HCT116 (cell line): ENCODE measurements at places on chromosomes 5 and 9.
A peak's percentile ranks its signal among the peaks of the same experiment; 100 is the strongest.

DNA sequence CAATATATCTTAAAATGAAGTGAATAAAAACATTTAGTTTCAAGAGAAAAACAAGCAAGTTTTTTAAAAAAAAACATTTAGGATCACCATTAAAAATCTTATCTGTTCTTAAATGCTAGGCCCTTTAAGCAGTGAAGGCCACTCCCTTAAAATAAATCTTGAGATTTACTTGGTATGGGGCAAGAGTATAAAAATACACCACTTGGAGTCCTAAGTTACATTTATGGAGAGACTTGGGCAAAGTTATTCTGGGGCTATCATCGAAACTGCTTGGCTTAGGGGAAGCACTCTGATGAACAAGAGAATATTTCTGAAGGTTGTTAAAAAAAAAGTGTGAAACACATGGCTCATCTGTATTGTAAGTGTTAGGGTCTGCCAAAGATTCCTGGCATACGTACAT is 97.4 kb downstream of the NR3C1 start:
- DNase-seq = no peak

DNA sequence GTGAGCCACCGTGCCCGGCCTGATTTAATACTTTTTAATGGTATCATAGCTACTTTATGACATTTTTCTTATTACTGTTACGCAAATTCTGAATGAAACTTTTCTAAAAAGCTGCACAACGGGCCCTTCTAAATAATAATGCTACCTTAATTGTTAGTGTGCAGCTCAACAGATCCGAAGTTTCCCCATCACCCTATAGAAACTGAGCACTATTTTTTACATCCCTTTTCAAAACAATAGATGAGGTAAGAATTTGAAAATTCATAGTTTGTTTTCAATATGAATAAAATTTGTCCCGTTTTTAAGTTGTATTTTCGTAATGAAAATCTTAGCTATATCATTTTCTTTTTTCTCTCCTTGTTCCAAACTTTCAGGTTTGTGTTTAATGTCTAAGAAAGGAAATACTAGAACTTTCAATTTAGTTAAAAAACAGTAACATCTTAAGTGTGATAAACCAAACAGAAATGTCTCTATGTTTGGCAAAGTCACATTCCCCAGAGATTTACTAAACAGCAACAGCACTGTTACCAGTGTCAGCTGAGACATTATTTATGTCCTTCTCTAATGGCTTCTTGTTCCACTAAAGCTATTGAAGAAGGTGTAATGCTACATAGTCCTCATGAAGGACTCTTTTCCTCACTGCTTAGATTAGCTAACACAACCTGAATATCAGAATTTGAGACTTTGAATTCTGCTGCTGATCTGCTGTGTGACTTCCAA is 22.9 kb downstream of the KIF2A start:
- DNase-seq = no peak

DNA sequence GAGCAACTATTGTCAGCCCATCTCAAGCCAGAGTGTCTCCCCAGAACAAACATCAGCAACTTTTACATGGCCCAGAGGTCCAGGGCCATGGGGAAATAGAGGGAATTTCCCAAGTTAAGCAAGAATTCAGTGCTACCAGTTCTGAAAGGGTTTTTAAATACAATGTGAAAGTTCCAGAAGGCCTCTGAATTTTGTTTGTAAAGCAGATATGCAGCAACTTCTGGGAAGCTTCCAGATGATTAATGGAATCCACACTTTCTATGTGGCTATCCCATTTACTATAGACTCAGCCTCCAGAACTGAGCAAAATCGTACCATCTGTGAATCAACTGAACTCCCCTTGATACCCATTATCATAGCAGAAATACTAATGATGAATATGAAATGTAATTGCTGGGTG is 93.8 kb downstream of the FEM1C start:
- DNase-seq = no peak

DNA sequence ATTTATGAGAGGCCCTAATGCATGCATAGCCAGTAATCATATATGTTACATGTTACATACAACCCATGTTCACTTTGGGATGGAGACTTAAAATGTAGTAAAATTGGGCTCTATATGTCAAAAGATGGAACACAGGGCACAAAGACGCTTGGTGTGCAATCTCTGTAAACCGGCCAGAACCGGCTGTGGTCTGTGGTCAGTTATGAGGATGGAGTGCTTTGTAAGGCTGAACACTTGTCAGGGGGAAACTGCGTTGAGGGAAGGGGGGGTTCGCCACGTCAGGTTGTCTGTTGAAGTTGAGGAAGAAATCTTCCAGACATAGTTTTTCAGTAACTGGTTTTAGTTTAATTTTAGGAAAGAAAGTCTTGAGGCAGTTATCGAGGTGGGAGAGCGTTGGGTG is 2.7 kb upstream of the CKMT2 start:
- no peak for DNase-seq

DNA sequence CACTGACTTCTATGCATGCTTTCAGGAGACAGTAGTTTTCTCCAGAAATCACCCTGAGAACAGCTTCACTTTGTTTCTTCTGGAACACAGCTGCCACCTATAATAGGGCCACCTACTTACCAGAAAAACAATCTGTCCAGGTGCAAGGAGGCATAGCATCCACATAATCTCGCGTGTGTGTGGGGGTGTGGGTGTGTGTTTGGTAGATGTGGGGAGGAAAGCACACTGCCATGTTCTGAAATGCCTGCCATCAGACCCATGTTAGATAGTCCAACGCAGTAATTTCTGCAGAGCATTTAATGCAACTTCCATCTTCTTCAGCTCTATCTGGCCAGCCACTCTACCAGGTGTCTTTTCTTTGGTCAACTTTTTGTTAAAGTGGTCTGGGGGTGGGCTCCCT is 102.9 kb downstream of the ACER2 start:
- no peak for DNase-seq

DNA sequence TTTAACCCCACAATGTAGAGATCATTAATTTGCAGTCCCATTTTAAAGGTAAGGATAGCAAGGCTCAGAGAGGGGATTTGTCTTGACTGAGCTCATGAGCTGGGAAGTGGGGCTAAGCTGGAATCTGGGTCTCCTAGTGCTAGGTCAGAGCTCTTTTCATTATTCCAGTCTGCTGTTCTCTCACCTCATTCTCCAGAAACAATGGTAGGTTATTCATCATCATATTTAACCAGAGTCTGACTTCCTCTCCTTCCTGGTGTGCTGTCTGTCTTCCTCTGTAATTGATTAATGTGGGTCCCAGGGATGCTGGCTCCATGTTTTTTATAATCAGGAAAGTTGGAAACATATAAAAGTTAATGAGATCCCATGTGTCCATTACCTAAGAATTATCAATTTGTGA is 20.6 kb downstream of the C9orf43 start:
- DNase-seq = no peak

DNA sequence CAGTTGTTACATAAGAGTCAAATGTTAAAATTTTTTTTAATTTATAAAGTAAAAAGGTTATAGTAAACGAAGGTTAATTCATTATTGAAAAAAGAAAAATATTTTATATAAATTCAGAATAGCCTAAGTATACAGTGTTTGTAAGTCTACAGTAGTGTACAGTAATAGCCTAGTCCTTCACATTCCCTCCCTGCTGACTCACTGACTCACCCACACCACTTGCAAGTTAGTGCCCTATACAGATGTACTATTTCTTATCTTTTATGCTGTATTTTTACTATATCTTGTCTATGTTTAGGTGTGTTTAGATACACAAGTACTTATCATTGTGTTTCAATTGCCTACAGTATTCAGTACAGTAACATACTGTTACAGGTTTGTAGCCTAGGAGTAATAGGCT is 57.6 kb downstream of the MAMDC2 start:
- DNase-seq = no peak

GRCh38 chr9:83432877-83433550 is 105.2 kb downstream of the FRMD3 start:
- DNase-seq = no peak

- no peak for DNase-seq
Observed at GRCh38 chr5:143916451-143916850, 104.5 kb downstream of the HMHB1 start.

DNA sequence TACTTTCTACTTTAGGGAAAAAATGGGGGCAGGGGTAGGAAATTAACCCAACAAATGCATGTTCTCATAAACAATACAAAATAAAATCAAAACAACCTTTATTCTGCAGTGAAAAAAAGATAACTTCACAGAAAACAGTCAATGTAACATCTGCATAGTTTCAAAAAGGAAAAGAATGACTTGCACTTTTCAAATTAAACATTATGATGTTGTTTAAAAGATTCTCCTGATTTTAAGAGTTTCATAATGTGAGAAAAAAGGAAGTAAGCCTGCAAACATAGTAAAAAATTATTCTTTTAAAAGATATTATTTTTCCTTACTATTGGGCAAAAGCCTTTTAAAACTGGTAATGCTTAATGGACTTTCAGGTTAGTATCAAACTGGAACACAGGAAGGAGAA is 7.6 kb downstream of the C9orf72 start:
- no peak for DNase-seq

GRCh38 chr5:169805527-169805934 is 168.5 kb downstream of the DOCK2 start:
- no peak for DNase-seq

- no peak for DNase-seq
Observed at GRCh38 chr9:126337729-126338372, 11.2 kb downstream of the MVB12B start.

GRCh38 chr5:79130781-79131180 is 19.2 kb downstream of the BHMT start:
- no peak for DNase-seq

GRCh38 chr9:114143234-114143633 is 12.1 kb upstream of the COL27A1 start:
- no peak for DNase-seq

GRCh38 chr5:176438959-176439757 is 9.0 kb upstream of the FAF2 start:
- no peak for DNase-seq

DNA sequence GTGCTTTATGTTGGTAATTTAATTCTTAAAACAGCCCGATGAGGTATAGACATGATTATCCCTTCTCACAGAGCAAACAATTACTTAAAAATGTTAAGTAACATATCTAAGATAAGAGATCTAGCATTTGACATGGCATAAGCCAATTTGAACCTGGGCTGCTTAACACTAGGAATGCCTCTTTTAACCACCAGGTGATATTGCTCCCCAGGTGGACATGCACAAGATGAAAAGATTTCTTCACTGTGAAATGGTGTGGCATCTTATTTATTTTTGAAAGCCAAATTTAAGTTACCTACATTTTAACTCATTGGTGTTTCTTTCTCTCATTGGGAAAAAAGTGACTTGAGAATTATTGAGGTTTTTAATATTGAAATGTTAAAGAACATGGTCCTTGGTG is 15.8 kb upstream of the LRRC70 start:
- DNase-seq = no peak

- DNase-seq = no peak
Observed at GRCh38 chr9:110157823-110158664, 49.9 kb downstream of the C9orf152 start.

- DNase-seq = no peak
Observed at GRCh38 chr5:138872841-138873465, 2.2 kb downstream of the LRRTM2 start.

DNA sequence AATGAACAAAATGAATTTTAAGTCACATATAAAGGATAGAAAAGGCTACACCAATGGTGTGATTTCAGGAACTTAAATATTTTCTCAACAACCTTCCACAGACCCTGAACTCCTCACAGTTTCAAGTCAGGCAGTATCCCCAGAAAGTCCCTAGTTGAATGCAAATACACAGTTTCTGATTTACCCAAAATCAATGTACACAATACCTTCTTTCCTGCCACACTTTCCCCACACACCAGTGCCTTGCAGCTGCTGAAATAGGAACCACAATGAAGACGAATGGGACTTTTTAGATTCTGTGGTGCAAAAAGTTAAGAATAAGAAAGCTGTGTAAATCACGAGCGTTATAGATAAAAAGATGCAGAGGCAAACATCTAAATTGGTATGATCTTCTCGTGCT is 552.4 kb upstream of the MEF2C start:
- no peak for DNase-seq

DNA sequence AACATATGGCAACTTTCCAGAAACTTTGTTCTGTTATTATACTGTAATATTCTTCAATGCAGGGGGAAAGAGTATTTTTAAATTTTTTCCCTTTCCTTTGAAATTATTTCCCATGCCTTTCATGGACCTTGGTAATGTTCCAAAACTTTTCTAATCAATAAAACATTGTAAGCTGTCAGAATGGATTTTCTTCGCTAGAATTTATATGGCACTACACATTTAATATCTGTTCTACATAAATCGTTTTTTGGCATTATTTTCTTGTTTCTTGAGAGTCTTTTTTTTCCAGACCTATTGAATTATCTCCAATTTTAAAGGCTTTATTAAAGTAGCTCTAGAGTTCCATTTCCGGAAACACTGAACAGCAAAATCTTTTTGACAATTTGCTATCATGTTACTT is 249.0 kb downstream of the TMEM167A start:
- no peak for DNase-seq

- DNase-seq = peak; percentile 94
Observed at GRCh38 chr5:34686762-34687268, 30.7 kb downstream of the RAI14 start.

DNA sequence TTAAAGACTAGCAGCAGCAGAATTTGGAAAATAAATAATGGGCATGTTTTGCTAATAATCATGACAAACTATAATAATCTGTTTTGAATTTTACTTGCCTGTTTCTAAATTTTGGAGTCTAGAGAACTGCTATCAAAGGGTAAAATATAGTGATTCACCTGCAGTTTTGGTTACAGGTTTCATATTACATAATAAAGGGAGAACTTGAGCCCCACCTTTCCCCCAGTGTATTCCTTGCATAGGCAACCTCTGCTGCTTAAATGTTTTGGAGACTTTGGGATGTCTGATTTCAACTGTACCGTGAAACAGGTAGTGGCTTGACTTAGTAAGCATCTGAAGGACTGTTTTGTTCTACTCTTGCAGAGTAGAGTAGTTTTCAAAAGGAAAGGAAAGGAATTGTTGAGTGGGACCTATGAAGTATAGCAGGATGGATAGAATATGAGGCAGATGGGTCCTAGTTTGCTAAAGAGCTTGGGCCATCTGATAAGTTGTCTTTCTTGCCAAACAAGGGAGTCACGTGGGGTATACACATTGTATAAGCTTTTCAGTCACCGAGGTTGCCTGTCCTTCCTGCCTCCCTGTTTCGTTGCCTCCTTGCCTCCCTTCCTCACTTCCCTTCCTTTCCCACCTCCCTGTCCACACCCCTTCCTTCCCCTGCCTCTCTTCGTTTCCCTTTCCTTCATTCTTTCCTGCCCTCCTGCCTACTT is 19.1 kb downstream of the CREBRF start:
- DNase-seq = no peak

DNA sequence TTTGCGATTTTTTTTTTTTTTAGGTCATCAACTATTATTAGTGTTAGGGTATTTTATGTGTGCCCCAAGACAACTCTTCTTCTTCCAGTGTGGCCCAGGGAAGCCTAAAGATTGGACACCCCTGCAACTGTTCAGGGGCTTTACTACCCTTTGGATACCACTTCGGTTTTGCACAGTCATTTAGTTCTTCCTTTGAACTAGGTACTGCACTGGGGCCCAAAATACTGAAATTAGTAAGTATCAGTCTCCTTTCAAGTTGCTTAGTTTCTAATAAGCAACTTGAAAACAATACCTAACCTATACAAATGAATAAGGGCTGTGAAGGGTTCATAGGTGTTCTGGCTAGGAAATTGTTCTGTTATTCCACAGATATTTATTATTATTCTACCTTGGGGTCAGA is 45.3 kb downstream of the CWC27 start:
- DNase-seq = no peak
